ENCODE measurements at places on chromosomes 7 and 10.

DNA sequence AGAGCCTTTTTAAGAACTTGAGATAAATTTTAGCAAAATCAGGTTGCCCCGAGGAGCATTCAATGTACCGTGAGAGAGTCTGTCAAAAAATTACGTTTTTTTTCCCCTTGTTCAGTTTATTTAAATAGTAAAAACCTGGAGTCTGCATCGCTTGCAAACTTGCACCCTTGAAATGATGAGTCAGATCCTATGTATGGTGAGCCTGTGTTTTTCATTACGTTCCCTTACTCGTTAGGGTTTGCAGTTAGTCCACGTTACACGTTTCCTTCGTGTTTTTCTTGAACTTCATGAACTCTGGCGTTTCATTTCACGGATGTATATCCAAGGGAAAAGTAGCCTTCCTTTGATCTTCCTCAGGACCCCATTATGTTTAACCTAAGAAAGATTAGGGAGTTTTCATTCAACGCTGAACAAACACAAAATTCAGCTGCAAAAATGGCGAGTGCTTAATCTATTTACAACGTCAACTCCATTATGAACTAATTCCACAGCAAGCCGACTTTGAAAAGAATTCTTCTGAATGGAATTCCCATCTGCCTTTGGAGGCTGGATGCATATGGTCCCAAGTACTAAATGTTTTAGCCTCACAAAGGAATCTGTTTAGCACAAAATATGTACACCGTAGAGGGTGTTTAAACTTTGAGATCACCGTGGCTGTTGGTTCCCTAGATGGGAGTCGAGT lies 182.4 kb downstream of the MYOF start:
- DNase-seq = no peak

- DNase-seq = no peak
These were observed 15.0 kb downstream of the CCDC6 start for GRCh38 chr10:59891349-59891748.

- DNase-seq = no peak
These were observed 199.6 kb upstream of the CELF2 start for GRCh38 chr10:10818082-10818481.

DNA sequence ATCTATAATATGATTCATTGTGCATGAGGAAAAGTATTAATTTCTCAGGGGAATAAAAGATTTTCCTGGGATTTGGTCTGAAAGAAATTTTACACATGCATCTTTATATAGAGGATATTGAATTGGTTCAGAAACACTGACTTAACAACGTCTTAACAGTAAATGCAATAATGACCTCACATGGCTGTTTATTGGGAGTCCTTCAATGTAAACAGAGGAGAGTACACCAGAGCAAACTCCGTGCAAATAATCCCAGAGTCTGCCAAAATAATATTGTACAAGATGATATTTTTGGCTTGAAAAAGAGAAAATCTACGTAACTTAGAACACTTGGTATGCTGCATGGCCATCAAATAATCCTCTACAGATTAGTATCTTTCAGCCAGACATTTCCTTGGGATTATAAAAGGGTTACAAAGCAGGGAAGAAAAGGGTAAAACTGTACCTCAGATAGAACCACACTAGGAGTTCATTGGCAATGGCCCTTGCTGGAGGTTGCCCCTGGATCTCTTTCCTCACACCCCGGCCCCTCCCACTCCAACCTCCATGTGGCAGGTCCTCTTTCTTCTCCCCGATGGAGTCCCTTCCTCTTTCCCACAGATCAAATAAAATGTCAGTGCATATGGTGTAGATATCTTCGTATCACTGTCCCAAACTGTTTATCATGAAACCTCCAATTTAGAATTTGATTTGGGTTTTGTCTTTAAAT lies 196.4 kb downstream of the EVX1 start:
- no peak for DNase-seq

DNA sequence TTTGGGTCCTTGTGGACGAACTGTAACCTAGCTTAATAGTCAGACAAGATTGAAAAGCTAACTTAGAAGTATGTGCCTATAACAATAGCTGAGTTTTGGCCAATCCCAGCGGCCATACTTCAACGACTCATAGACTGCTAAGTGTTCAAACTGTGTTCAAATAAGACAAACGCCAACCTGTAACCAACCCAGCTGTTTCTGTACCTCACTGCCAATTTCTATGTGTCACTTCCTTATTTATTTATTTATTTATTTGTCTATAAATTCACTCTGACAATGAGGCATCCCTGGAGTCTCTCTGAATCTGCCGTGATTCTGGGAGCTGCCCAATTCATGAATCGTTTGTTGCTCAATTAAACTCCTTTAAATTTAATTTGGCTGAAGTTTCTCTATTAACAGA lies 21.7 kb downstream of the ST8SIA6 start:
- DNase-seq = no peak

- no peak for DNase-seq
These were observed 1.5 kb upstream of the C10orf95 start for GRCh38 chr10:102452672-102453340.

DNA sequence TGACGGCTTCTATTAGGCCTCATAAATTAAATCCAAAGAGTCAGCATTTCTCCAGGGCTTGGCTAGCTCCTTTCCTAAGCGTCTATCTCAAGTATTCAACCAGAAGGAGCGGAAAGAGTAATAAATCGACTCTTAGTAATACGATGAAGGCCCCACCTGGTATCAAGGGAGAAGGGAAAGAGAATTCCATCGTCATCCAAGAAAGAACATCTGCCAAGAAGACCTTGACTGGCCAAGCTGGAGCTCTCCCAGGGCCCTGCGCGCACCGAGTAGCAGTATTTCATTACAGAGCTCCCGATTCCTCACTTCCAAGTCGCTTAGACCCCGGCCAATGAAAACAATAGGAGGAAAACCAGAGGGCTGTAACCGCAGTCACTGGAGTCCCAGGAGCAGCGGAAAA lies 178.0 kb upstream of the FRMD4A start:
- no peak for DNase-seq

DNA sequence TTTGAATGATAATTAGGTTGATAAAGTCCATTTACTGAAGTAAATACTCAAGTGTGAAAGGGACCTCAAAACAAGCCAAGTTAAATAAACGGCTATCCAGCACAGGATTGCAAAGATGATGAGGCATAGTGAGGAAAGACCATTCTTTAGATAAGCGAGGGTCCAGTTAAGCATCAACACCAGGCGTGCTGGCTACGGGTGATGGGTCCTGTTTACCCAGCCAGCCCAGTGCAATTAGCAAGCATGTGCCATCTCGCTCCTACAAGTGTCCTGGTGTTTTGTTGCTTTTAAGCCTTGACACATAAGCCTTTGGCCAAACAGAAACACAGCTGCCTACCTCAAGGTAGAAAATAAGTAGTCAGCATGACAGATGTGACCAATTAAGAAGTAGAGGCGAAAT lies 7.1 kb downstream of the NEBL start:
- DNase-seq = no peak

DNA sequence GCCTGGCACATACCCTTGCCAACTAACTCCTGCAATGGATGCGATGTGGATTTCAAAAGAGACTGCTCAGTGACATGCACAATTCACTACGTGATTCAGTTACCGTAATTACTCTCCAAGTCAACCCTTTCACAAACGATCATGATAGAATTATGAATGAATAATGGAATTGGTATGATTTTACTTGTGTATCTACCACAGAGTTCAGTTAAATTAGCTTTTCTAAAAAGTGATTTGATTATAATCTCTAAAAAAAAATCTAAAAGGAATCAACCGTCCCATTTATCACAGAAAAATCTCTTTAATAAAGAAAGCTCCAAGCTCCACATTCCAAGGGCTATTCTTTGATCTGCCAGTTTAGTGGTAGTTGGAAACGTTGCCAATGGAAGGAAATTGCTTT lies 30.4 kb upstream of the RSU1 start:
- DNase-seq = no peak

DNA sequence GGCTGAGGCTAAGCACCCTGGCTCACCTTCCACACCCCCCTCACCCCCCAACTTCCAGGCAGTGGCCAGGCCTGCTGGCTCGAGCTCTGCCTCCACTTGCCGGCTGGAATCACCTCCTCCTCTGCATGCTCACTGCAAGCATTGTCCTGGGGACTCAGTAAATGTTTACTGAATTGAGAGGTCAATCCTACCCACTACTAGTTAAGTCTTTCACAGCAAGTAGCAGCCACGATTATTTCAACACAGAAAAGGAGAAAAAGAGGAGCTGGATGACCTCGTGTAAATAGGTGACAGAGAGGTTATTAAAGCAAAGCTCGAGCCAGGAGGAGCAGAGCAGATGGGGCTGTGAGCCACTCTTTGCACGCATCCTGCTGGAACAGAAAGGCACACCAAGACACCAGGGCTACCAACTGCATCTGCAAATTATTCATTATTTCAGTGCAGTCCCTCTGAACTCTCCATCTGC lies 32.1 kb downstream of the HIPK2 start:
- no peak for DNase-seq

GRCh38 chr10:53846809-53847208 lies 954.2 kb downstream of the PCDH15 start:
- no peak for DNase-seq

GRCh38 chr7:112226701-112227276 lies 20.3 kb downstream of the ZNF277 start:
- DNase-seq = no peak

DNA sequence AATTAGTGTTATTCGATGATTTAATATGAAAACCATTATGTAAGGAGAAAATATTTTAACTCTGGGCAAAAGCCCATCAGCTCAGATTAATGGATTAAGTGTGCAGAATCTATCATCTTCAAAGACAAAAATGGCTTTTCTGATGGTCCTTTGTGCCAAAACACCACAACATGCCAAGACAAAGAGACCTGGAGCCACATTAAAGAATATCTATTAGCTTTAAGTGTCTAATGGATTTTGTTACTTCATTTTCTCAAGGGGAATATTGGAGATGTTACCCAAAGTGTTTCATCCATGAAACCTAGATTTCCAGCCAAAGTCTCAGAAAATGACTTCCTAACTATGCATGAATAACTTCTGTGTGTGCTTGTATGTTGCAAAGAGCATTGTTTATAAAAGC lies 57.3 kb downstream of the MKX start:
- no peak for DNase-seq

GRCh38 chr7:81234896-81235295 lies 316.0 kb upstream of the SEMA3C start:
- no peak for DNase-seq

DNA sequence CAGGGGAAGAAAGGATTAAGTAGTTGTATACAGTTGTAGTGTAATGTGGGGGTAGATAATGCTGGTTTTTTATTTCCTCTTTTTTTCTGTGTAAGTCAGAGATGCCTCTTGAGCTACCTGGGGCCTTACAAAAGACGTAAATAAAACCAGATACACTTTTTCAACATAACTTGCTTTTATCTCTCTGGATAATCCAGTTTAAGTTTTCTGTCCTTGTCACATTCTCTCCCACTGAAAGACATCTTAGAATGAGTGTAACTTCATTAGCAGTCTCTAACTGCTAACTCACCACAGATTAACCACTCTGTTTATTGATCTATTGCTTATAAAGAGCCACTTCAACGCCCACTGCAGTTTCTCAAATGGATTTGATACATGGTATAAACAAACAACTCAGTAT lies 64.1 kb upstream of the LRRN3 start:
- DNase-seq = no peak

GRCh38 chr10:4828005-4828404 lies 2.0 kb downstream of the AKR1E2 start:
- no peak for DNase-seq

DNA sequence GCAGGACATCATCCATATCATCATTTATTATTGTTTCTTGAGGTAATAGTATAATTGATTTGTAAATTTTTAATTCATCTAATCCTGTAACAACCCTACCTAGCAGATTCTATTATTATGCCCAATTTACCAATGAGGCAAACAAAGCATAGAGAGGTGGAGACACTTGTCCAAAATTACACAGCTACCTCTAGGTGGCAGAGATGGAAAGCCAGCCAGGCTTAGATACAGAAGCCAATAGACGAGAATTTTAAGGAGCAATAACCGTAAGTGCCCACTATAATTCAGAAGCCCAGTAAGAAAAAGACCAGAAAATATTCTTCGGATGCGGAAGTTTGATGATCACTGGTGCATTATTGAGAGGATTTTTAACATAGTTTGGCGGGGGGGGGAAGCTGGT lies 54.0 kb downstream of the ANK3 start:
- no peak for DNase-seq

DNA sequence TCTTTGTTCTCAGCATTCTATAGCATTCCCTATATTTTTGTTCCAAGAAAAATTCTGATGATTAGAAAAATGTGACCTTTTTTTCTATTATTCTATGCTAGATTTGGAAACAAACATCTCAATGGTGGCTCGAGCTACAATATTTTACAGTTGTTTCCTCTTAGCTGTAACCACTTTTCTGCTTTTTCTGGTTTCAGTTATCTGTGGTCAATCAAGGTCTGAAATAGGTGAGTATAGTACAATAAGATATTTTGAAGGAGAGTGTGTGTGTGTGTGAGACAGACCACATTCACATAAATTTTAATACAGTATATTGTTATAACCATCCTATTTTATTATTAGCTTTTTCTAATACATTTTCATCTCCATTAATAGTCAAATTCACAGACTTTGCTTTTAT lies 564.5 kb upstream of the GHITM start:
- no peak for DNase-seq

GRCh38 chr7:84906889-84907288 lies 280.0 kb downstream of the SEMA3D start:
- DNase-seq = no peak

DNA sequence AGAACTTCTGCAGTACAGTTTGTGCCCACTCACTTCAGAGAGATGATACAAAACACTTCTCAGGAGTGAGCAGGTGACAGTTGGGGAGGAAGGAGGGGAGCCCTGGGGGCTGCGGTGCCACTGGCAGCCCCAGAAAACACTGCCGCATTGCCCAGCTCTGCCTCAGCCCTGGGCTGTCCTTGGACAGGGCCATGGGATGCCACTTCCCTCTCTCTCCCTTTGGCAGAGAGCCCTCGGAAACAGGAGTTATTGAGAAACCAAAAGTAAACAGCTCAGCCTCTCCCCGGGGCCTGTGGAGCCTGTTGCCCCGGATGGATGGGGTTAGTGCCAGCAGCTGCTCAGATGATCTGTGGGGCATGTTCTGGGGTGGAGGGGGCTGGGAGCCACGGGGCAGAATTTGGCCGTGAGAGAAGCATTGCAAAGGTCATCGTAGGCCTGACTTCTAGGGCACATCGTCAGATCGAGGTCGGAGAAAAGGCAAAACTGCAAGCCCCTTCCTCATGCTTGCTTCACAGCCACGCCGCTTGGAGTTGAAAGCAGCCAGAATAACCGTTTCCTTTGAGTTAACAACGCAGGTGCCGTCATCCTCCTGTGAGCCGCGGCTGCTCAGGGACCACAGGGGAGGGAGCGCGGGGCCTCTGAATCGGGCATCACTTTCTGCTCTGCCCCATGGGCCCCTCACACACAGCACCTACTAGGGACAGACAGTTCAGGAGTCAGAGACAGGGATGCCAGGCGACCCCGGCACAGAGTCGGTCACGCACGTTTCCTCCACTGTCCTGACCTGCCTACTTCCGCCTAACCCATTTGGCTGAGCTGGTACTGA lies 256.4 kb downstream of the CAMK1D start:
- DNase-seq = no peak

DNA sequence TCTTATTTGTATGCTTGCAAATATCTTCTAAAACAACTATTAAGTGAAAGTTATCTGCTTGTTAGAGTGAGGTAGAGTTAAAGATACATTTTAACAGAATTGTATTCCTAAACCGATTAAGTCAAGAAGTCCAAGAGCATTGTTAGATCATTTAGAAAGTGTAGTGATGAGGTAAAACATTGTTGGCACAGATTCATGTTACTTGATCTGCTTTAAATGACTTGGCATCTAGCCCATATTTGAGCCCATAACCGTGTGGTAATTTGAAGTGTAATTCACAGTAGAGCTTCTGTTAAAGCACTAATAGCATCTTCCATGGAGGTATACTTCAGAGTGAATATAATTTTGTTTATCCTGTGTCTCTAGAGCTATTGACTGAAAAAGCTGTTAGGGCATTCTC lies 62.1 kb downstream of the PTEN start:
- DNase-seq = no peak
